ENCODE measurements at places on chromosomes 5 and 9. TPM values are rescaled to one million over a fixed set of nuclear protein-coding genes. Genes with fewer than 3 reads are reported as not detected.
A peak's percentile ranks its signal among the peaks of the same experiment; 100 is the strongest.

DNA sequence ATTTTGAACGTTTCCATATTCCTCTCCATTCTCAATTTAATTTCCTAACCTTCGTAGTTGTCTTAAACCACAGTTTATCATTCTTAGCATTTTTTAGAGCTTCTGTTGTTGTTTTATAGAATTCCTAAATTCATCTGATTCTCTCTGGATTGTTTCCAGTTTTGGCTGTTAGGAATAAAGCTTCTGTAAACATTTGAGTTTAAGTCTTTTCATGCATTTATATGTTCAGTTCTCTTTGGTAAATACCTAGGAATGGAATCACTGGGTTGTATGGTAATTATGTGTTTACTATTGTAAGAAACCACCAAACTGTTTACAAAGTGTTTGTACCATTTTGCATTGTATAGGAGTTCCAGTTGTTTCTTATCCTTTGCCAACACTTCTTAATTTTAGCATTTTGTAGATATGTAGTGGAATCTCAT is 29.7 kb downstream of the GPR21 start:
- DNase-seq: peak; percentile 88

Gene PCDHGA11
- 11.0 TPM for total RNA-seq

- no peak for DNase-seq
Measured at GRCh38 chr5:107529618-107530017, 141.1 kb downstream of the EFNA5 start.

DNA sequence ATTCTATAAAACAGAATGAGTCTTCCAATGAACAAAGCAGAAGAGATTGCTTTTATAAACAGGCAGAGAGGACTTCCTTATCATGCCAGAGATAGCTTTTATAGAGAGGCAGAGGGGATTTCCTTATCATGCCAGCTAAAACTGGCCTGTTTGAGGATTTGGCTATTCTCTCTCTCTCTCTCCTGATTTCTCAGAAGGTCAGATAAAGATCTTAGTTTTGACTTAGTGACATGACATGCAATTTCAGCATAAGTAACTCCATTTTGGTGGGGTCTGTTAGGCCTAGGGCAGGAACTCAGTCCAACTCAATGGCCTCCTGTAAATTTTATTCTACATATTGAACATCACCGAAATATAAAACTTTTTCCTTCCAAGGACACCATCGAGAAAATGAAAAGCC is 31.5 kb upstream of the DENND4C start:
- DNase-seq: peak; percentile 13

- DNase-seq: no peak
Measured at GRCh38 chr9:95124582-95125367, 192.7 kb downstream of the FANCC start.

DNA sequence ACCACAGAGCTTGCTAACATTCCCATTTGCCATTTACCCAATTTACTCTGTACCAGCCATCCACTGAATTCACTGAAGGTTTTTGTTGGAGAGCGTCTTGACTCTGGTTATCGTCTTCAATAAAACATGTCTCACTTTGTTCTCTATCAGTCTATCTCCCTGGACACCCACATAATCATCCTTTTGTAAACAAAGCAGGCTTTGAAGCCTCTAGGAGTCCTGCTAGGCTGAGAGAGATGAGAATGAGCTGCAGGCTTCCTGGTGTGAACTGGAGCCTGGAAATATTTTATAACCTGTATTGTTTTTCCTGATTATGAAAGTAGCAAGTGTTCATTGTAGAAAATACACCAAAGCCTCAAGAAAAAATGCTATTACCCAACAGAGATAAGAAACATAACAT is 140.6 kb upstream of the ZNF366 start:
- peak; percentile 75 for DNase-seq

Gene CNTNAP3
- total RNA-seq: 0.64 TPM

Measured in fibroblast of villous mesenchyme (primary cell).